ENCODE measurements at places on chromosomes 5 and 9. TPM values are rescaled to one million over a fixed set of nuclear protein-coding genes. Genes with fewer than 3 reads are reported as not detected.

The PRRC1 gene
- total RNA-seq = 16.6 TPM

The UHRF2 gene
- total RNA-seq = 55.0 TPM

The LRRC19 gene
- total RNA-seq = not detected

The ZER1 gene
- total RNA-seq = 140 TPM

The FAT2 gene
- total RNA-seq = not detected

The LSM11 gene
- total RNA-seq = 18.6 TPM

The STOM gene
- total RNA-seq = 181 TPM

- no peak for DNase-seq
Observed at GRCh38 chr5:10689391-10690081, 71.5 kb downstream of the DAP start.

- no peak for DNase-seq
Observed at GRCh38 chr9:82209797-82210470, 221.4 kb downstream of the SPATA31D1 start.

DNA sequence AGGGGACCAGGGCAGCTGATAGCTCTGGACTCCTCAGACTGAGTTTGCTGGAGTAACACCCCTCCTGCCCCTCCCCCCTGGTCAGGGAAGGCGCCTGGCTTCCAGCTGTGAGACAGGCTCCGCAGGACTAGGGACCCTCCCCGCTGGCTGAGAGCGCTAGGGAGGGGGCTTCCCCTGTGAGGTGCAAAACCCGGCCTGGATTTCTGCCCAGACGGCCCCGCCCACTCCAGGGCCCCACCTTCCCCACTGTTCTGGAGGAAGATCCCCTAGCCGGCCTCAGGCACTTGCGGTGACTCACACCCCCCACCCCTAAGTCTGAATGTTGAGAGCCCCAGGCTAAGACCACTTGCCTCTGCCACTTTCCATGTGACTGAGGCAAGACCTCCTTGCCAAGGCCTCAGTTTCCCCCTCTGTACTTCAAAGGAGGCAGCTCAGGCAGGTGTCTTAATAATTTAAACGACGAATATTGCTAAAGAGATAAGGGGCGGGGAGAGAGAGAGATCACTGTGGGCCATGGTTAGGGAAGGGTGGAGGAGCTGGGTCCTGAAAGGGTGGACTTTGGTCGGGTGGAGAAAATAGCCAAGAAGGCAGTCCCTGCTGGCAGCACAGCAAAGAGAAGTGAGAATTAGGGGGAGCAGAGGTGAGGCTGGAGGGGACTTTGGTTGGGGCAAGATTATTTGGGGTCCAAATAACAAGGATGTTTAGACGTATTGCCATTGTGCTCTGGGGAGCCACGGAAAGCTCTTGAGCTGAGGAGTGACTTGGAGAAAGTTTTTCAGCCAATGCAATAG lies 1.0 kb upstream of the DAB2IP start:
- DNase-seq = no peak

DNA sequence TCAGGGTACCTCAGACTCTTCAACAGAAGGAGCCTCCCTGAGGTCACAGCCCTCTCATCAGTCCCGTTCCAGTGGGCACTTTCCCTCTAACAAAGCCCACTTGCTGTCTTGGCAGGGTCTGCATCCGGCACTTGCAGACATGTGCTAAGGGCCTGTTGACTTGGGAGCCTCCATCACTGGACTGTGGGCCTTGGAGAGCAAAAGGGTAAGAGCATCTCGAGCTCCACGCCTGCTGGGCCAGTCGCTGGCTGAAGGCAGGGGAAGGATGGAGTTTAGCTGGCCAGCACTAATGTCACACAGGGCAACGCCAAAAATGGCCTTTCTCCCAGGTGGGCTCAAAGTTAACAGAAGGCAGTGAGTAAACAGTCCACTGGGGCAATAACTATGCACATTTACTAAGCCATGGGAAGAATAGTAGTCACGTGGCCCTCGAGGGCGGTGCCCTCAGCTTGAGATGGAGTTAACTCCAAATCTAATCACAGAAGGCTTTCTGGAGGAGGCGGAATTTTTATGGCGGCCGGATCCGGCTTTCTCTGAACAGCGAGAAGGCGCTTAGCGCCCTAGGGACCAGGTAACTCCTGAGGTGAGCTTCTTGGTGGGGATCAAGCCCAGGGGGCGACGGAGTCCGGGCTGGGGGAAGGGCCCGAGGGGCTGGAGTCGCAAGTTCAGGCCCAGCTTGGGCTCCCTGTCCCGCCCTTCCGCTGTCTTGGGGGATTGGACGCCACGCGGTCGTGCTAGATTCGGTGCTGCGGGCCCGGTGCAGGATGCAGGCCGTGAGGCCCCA lies 2.0 kb upstream of the NSD1 start:
- no peak for DNase-seq

DNA sequence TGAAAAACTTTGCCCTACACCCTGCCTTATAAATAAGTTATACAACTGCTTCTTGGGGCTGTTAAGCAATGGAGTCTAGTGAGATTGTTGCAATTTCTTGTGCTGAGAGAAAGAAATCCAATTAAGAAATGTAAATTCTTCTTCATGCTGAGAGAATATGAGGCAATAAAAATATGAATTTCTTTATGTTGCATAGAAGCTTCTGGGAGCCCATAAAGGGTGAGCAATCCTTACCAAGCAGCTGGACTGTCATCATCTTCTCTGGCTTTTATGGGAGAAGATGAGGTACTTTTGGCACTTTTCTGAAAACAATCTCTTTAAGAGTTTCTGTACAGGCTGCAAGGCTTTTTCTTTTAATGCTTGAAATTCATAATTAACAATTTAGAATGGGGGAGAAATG lies 204.3 kb downstream of the DMRTA1 start:
- no peak for DNase-seq

DNA sequence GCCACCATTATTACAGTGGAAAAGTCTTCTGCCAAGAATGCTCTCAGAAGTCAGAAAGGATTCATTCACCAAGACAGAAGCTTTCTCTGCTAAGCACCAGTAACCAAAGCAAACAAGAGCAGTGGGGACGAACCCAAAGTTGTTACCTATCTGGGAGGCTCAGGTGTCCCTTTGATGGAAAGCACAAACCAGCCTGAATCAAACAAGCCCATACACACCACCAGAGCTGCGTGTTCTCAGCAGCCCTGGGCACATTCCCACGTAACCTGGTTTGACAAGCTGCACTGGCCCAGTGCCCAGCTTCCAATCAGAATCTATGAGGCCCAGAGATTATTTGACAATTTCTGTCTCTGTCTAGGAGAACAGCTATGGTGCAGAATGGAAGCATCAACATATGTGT lies 252.6 kb downstream of the ACTL7B start:
- DNase-seq = no peak

- no peak for DNase-seq
Observed at GRCh38 chr5:15889001-15889400, 290.6 kb downstream of the MARCHF11 start.

- DNase-seq = no peak
Observed at GRCh38 chr9:105708405-105708804, 14.1 kb downstream of the TMEM38B start.

DNA sequence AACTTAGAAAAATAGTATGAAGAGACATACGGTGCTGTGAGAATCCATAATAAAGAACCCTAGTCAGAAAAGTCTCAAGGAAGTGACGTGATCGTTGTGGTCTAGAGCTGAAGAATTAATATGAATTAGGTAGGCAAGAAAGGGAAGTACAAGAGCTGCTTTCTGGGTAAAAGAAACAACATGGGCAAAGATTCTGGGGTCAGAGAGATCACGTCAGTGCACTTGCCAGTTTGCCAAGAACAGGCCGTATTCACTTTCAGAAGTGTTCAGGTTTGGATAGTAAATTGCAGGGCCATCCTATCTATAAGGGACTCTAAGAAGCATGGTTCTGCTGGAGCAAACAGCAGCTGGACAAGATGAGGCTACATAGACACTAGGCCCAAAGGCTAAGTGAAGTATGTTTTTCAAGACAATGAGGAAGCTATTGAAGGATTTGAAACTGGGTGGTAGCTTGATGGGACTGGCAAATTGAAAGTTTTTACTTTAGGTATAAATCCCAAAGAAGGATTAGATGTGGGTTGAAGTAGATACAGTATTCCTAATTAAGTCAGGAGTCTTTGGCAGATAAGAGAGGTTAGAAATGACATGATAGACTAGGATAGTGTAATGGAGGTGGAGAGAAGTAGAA lies 4.8 kb upstream of the CHD1 start:
- DNase-seq = no peak

DNA sequence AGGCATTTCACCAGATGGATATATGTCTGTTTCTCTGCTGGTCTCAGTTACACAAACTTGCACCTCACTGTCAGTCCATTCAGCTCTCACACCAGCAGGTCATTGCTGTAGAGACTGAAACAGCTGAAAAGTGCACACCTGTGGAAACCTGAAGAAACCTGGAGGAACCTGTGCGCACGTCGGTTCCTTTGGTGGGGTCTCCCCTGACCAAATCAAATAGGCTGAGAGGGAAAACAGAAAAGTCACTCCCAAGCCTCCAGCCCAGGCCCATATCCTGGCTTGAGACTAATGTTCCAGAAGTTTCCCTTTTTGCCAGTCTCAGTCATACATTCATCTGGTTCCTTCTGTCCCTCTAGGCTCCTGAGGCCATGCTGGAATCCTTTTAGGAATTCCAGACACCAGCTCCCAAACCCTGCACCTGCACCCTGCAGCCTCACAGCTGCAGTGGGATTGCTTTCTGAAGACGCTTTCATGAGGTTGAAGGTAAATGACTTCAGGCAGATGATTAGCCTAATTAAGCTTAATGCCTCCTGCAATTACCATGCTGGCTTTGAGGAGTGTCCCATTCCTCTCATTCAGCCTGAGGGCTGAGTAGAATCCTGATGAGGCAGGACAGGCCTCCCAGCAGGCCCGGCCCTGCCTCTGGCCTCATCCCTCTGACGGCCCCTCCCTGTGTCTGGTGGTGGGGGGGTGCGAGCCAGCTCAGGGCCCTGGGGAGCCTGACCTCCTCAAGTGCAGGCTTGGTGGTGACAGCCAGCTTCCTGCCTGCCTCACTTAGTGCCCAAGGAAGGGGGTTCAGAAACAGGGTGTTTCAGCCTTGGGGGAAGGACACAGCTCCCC lies 24.3 kb upstream of the CXCL14 start:
- no peak for DNase-seq

GRCh38 chr9:78821126-78821822 lies 524.3 kb downstream of the PSAT1 start:
- DNase-seq = no peak

All from dorsolateral prefrontal cortex (tissue), 122 donors.